T47D (cell line): ENCODE measurements at places on chromosomes 16 and 17.

- DNase-seq, result peak; percentile 88
Measured at GRCh38 chr17:41338961-41339485, 11.6 kb downstream of the KRT33A start.

DNA sequence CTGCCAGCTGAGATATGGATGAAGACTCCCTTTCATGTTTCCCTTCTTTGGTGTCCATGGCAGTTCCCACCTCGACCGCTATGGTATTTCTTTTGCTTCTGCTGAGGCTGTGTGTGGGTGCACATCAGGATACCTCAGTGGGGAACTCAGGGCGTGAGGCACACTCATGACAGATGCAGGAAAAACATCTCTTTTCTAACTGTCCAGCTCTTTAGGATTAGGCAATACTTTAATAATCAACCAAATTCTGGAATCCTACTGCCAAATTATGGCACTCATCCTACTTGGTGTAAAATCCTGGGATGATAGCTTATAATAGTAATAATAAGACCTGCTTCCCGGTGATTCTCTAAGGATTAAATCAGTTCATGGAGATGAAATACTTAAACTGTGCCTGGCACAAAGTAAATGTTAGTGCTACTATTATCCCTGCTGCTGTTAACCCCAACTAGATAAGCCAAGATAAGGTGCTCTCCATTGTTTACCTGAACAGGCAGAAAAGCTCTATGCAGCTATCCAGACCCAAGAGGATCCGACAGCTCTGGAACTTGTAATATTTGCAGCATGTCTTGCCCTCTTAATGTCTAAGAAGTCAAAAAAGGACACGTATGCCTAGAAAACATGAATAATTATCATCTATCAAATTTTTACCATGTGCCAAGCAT lies 543.3 kb downstream of the WWOX start:
- no peak for DNase-seq

DNA sequence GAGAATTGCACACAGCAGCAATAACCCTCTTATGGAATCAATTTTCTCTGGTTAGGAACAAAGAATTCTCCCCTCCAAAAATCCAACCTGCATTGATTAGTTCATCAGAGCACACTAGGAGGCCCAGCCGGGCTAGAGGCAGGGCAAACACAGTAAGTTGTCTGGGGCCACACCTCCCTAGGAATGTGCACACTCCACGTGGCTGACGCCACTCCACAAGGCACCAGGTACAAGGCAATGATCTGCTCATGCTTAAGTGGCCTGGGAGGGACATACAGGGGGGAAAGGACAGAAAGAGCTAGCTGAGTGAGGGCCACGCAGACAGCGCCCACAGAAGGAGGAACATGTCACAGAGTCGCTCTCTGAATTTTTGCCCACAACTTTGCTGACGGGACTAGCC lies 107.6 kb downstream of the SLC39A11 start:
- no peak for DNase-seq

DNA sequence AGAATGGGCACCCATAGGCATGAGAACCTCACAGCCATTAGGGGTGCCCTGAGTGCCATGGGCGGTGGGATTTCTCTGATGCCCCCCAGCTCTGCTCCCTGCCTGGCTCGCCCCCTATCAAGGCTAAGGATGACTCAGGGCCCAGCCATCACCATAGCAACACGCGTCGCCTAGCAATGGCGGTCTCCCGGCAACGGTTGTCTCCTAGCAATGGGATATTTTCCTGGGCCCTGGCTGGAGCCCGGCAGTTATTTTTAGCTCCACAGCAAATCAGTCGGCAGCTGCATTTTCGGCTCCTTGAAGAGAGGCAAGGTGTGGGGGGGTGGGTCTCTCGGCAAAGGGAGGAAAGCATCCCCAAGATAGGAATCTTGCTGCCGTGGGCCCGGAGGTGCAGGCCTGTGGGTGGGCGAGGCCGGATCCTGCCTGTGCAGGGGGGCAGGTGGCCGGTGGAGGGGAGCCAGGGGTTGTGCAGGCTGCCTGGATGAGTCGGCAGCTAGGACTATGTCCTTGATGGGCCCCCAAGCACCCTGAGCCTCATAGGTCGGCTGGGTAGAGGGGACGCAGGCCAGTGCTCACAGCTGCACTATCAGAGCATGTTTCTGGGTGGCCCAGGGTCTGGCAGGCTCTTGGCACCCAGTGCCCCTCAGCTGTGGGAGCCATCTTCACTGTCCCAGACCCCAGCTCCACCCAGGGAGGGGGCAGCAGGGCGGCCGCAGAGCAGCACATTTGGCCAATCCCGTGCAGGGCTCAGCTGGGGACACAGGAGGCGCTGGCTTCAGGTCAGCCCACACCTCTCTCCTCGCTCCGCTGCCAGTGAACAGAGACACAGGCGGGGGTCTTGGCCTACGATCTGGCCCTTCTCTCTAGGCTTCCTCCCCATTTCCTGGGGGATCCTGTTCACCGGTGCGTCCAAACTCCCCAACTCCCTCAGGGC lies 4.2 kb upstream of the FBXL16 start:
- peak; percentile 57 for DNase-seq

DNA sequence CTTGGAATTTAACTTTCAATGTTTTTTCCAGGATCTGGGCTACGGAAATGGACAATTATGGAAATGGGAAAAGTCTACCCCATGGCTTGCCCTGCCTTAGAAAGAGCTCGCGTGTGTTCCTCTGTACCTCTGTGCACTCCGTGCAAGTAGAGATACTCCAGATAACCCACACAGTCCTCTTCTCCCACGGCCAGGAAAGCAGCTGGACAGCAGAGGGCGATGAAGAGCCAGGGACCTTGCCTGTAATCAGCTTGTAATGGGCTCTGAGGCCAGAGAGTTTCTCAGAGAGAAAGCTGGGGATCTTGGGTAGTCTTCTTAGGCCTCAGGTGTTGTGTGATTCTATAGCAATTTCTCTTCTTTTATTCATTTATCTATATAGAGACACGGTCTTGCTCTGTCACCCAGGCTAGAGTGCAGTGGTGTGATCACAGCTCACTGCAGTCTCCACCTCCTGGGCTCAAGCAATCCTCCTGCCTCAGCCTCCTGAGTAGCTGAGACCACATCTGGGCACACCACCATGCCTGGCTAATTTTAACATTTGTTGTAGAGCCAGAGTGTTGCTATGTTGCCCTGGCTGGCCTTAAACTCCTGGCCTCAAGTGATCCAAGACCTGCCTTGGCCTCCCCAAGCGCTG lies 2.4 kb upstream of the SOCS7 start:
- DNase-seq, result peak; percentile 90

GRCh38 chr17:37047631-37048104 lies 98.9 kb downstream of the AATF start:
- DNase-seq, result peak; percentile 63

DNA sequence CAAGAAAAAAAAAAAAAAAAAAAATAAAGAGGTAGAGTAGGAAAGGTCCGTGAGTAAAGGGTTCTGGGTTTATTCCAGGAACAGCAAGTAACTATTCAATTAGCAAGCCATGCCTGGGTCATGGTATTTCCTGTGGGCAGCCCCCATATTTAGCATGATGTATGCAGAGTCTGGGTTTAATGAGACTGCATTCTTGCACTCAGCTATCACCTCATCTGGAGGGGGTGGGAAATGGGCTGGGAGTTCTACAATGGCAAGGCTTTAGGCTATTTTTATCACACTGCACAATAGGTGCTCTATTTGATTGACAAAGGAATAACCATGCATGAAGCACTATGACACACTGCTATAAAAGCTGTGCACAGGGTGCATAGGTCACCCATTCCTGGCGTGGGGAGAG lies 104.0 kb upstream of the CCL2 start:
- no peak for DNase-seq

DNA sequence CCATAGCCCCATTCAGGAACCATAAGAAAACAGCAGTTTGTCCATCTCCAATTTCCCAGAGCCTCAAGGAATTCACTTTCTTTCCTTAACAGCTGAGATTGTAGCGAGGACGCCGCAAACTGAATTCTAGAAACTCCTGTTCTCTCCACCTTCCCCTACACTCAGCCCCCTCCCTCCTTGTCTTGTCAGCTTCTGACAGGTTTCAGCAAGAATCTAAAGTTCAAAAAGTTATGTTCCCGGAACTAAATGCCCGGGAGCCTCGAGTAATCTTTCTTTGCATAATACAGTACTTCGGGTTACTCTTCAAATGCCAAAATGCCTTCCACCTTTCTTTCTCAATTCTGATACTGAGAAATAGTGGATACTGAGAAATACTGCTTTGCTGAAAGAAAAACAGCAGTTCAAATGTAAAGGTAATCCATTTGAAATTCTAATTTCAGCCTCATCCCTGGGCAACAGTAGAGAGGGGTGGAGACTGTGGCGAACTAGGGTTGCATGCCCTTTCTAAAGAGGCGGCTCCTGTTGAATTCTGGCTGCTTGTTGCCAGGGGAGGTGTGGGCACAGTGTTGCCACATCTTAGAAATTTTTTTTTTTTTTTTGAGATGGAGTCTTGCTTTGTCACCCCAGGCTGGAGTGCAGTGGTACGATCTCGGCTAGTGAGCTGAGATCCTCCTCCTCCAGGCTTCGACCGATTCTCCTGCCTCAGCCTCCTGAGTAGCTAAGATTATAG lies 63.5 kb upstream of the USP7 start:
- DNase-seq, result peak; percentile 35

GRCh38 chr16:21554795-21555585 lies 44.4 kb upstream of the METTL9 start:
- peak; percentile 88 for DNase-seq

DNA sequence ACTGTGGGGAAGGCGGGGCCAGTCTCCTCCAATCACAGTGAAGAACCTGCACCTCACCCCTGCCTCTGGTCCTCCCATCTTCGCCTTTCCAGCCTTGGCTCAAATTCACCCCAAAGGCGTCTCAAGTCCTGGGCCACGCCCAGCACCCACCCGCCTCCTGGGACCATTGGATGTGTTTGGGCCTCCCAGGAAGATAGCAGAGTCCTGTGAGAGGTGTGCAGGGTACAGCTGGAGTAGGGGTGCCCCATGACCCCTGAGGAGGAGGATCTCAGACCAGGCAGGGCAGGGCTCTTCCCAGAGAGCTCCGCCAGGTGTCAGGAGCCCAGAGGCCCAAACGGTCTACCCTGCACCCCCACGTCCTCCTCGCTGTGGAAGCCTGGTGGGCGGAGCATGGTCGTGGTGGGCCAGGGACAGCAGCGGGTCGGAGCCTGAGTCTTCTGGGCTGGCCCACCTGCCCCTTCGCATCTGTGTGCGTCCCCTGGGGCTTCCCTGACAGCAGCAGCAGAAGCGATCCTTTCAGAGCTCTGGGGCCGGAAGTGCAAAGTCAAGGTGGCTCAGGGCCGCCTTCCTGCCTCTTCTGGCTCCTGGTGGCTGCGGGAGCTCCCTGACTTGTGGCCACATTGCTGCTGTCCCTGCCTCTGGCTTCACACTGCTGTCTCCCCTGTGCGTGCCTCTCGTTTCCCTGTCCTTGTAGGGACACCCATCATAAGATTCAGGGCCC lies 34.9 kb upstream of the ZNF469 start:
- no peak for DNase-seq

DNA sequence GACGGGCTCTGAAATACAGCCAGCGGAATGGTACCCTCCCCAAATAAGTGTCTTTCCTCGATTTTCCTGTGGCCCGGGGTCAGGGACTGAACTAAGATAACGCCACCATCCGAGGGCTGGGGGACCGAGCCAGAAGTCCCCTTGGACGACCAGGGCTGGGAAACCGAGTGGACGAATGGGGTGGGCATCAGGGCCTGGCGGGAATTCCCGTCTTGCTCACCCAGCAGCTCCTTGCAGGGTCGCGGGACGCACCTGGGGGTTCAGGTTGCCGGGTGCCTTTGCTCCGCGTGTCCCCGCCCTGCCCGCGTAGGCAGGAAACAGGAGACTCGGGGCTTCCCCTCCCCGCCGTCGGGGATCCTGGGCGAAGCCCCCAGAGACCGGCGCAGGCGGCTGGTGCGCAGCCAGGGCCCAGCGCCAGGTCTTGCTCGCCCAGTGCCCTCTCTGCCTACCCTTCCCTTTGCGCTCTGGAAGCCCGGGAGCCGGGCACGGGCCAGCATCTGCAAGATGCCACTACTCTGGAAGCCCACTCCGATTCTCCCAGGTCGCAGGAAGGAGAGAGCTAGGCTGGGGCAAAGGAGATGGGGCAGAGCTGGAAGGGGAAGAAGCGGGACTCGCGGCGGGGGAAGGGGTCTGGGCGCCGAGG lies 665 bp upstream of the GRIN2C start:
- no peak for DNase-seq

GRCh38 chr16:77657016-77657415 lies 65.3 kb upstream of the NUDT7 start:
- DNase-seq, result peak; percentile 49

DNA sequence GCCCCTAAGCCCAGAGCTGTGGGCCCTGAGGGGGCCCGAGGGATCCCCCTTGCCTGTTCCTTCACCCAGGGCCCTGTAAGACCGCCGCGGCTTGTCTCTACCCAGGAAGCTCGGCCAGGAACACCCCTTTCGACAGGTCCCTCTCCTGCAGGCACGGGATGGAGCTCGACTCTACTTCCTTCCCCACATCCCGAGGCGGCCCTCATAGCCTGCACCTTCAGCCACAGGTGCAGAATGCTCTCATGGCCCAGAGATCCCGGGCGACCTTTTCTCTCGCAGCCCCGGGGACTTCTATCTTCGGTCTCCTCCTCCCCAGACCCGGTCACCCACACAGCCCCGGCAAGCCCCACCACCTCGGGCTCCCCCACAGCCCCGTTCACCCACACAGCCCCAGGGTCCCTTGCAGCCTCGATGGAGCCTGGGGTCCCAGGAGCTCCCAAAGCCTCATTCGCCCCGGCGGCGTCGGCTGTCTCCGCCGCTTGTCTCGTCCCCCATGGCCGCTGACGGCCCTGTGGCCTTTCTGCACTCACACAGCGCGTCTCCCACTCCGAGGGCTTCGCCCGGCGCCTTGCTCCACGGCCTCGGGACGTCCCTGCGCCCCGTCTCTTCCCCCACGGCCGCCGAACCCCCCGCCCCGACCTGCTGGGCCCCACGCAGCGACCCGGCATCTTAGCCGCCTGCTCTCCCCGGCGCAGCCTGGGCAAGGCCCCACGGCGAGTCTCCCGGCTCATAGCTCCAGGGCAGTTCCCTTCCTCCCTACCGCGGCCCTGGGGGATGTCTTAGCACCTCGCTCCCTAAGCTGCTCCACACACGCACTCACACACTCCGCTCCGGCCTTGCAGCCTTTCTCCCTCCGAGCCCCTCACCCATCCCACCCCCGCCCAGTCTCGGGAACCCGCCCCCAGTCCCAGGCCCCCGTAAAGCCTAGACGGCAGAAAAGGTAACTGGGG lies 650 bp downstream of the KIAA0753 start:
- no peak for DNase-seq

- DNase-seq, result no peak
Measured at GRCh38 chr17:44375196-44376017, 11.8 kb upstream of the FAM171A2 start.

GRCh38 chr16:89261691-89262563 lies 44.4 kb downstream of the ZNF778 start:
- DNase-seq, result no peak

DNA sequence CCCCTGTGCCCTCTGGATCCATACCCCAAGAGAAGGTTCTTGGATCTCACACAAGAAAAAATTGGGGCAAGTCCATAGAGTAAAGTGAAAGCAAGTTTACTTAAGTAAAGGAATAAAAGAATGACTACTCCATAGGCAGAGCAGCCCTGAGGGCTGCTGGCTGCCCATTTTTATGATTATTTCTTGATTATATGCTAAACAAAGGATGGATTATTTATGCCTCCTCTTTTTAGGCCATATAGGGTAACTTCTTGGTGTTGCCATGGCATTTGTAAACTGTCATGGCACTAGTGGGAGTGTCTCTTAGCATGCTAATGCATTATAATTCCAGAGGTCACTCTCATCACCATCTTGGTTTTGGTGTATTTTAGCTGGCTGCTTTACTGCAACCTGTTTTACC lies 70.8 kb downstream of the NLK start:
- DNase-seq, result no peak
